ENCODE measurements at places on chromosomes 16 and 17. TPM values are rescaled to one million over a fixed set of nuclear protein-coding genes. Genes with fewer than 3 reads are reported as not detected.

The PRSS8 gene
- not detected for total RNA-seq

The SSTR5 gene
- not detected for total RNA-seq

The PRDM7 gene
- total RNA-seq, result not detected

The HID1 gene
- total RNA-seq, result 2.3 TPM

The IL21R gene
- total RNA-seq, result 55.9 TPM

The METTL22 gene
- 30.8 TPM for total RNA-seq

The MNT gene
- 13.9 TPM for total RNA-seq

The METTL16 gene
- 44.6 TPM for total RNA-seq

The CTRB2 gene
- total RNA-seq, result not detected

The NGFR gene
- total RNA-seq, result 0.17 TPM

The NOG gene
- not detected for total RNA-seq

The CCL17 gene
- total RNA-seq, result 3.1 TPM

The SLC16A11 gene
- 1.5 TPM for total RNA-seq

The SLC26A11 gene
- 10.1 TPM for total RNA-seq

The NPB gene
- total RNA-seq, result not detected

The SNF8 gene
- 93.5 TPM for total RNA-seq

The CES4A gene
- 25.0 TPM for total RNA-seq

The HNF1B gene
- not detected for total RNA-seq

The STAT5A gene
- 211 TPM for total RNA-seq

The TUFM gene
- total RNA-seq, result 221 TPM

The SCN4A gene
- total RNA-seq, result 0.75 TPM

The KRTAP4-11 gene
- not detected for total RNA-seq

The CDRT15 gene
- total RNA-seq, result not detected

The NHLRC4 gene
- total RNA-seq, result 0.45 TPM

The RBL2 gene
- 79.9 TPM for total RNA-seq

The CCDC144A gene
- 5.4 TPM for total RNA-seq

The SEC14L5 gene
- total RNA-seq, result 0.07 TPM

The TEKT1 gene
- total RNA-seq, result not detected

The SPN gene
- 114 TPM for total RNA-seq

The SLC12A3 gene
- not detected for total RNA-seq
